ENCODE measurements at places on chromosomes 12 and 14.

DNA sequence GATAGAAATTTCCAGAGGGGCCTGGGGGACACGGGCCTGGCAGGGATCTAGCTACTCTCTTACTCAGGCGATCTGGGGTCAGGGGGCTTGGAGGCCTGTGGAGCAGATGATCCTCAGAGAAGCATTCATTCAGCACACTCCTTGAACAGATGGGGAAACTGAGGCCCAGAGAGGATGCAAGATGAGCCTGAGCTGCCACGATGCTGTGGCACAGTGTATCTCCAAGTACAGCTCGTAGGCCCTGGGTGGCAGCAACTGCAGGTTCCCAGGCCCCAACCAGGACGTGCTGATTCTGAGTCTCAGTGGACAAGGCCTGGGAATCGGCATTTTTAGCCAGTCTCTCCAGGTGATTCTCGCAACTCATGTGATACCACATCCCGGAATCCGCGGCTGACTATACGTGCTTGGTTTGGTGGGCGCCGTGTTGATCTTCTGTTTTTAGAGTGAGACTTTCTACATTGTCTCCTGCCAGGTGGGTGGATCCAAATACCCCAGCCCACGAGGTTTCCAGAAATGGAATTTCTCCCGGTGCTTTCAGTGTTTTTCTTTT, 22.5 kb downstream of the ADGRD1 start:
- DNase-seq, result no peak

DNA sequence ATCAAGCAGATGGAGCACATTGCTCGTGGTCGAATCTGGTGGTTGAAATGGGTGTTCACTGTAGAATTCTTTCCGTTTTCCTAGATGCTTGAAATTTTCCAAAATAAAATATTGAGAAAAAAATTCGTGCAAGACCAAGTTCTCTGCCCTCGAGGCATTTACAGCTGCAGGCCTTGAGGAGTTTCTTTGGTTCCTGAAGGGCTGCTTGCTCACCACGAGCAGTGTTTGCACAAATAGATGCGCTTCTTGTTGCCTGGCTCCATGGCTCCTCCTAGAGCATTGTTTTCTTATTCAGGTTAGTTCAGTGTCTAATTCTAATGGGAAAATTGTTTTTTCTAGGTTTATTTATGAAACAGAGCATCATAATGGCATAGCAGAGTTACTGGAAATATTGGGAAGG, 74.5 kb upstream of the DYNC1H1 start:
- no peak for DNase-seq

DNA sequence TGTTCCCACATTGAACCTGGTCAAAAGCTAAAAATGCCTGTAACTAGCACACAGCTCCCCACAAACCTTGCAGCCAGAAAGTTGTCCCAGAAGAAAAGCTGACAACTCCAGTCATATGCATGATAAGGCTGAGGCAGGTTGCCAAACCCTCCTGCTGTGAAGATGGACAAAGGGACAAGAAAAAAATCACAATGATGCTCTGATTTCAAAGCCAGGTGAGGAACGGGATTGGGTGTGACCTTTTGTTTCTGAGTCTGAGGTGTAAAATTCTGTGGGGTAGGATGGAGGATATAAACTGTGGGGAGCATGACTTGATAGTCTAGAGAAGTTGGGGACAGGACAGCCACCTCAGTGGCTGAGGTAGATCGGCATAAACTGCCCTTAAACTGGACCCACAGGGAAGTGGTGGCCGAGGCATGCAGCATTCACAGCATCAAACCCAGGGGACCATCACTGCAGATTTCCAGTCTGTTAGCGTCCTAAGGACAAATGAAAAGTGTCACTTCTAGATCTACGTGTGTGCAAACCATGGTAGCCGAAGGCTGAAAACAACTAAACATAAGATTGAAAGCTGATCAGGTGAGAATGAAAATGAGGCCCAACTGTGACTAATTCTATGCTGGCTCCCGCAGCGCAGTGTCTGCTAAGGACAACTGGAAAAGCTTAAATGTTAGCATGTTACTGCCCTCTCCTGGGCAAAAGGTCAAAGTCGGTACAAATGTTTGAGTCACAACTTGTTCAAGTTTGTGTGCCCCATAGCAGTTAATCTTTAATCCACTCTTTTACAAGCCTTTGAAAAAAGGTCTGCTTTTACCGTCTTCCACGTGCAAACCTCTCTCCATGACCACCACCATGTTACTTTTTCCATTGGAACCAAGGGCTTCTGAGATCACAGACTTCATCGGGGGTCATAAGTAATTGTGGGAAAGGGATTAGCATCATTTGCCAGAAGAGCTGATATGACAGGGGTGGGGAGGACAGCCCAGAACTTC, 39.8 kb downstream of the GRIN2B start:
- peak; percentile 26 for DNase-seq

- DNase-seq, result no peak
Measured at GRCh38 chr12:50201987-50202521, 34.9 kb upstream of the CERS5 start.

GRCh38 chr12:107402041-107403022, 283.3 kb upstream of the PWP1 start:
- no peak for DNase-seq

DNA sequence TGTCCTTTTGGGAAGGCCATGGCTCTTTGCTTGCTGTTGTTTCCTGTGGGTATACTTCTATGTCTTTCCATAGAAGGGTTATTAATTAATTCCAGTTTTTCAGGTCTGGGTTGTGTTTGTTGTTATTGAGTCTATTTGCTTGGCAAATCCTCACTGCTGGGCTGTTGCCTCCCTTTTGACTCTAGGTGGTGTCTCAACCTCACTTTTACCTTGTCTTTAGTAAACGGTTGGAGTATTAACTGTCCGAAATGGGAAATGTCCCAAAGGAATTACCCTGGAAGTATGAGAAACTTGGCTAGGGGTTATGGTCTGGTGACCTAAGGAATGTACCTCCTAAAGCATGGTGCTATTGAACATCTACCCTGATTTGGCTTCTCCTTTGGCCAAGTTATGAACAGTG, 16.7 kb downstream of the PRH1 start:
- DNase-seq, result no peak

DNA sequence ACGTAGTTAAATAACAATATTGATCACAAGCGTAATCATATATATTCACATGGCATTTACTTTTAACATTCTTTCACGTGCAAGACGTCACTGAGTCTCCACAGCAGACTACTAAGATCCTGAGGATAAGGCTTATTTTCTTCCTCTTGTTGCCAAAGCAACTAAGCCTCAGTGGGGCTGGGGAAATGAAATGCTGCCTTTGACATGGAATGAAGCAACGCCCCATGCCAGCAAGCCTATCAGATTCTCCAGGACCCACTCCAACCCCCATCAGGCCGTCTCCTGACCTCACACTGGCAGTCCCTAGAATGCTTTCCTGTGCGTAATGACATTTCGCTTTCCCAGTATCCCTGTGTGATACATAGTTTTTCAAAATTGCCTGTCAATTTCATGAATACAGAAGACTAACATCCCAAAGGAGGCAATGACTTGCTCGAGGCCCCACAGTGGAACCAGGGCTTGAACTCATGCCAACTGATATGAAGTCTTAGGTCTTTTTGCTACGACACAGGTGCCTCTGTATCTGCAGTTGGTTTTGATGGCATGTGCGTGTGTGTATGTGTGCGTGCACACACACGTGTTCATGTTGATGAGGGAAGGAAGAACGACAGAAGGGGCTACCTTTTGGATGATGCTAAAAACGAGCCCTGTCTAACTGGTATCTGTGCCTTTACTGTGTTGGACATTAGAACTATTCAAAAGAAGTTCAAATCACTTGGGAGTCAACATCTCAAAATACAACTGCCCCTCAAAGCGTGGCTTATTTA, 239.1 kb downstream of the VRK1 start:
- no peak for DNase-seq

- DNase-seq, result no peak
Measured at GRCh38 chr12:9363145-9363544, 154.9 kb upstream of the PZP start.

DNA sequence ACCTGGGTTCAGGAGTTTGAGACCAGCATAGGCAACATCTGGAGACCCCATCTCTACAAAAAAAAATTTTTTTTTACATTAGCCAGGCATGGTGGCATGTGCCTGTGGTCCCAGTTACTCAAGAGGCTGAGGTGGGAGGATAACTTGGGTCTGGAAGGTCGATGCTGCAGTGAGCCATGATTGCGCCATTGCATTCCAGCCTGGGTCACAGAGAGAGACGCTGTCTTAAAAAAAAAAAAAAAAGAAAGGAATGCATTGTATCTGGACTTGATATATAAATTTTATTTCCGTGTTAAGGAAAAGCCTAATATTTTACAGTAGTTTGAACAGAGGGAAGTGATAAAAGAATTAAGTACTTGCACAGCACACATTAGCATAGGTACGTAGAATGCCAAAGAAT, 97.2 kb downstream of the ZC3H14 start:
- DNase-seq, result no peak

- DNase-seq, result no peak
Measured at GRCh38 chr14:74468513-74468912, 24.6 kb downstream of the NPC2 start.

- DNase-seq, result no peak
Measured at GRCh38 chr12:66497008-66497897, 181.6 kb downstream of the GRIP1 start.

GRCh38 chr12:6068227-6068626, 56.2 kb downstream of the VWF start:
- DNase-seq, result no peak

DNA sequence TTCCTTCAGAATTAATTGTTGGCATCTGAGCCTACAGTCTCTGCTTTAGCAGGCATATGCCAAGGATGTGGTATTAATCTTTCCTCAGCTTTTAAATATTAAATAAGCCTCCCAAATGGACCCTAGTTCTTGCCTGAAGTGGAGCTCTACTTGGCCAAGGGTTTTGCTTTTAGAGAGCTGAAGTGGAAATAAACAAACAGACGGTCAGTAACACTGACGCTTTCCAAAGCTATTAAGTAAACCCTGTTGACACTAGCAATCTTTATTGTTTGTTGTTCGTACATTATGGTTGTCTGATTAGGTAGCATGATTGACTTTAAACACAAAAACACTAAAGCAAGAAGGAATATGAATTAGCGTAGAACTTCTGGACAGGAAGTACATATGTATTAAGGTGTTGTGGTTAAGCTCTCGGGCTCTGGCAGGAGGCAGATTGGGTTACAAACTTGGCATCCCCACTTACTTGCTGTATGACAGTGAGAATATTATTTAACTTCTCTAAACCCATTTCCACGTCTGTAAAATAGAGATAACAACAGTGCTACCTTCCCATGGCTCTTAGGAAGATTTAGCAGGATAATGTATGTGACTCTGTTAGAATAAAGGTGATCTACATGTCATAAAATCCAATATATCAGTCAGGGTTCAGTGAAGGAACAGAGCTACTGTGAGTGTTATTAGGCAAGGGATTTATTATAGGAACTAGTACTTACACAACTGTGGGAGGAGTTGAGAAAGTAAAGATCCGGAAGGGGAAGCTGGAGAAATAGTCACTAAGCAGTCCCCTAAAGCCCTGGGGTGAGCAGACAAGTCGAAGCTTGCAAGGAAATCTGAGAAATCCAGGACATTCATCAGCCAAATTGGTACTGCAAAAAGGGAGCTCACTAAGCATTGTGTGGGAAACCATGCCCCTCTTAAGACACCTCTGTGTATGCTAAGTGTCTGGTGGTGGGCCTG, 92.2 kb upstream of the ATF7IP start:
- DNase-seq, result no peak

DNA sequence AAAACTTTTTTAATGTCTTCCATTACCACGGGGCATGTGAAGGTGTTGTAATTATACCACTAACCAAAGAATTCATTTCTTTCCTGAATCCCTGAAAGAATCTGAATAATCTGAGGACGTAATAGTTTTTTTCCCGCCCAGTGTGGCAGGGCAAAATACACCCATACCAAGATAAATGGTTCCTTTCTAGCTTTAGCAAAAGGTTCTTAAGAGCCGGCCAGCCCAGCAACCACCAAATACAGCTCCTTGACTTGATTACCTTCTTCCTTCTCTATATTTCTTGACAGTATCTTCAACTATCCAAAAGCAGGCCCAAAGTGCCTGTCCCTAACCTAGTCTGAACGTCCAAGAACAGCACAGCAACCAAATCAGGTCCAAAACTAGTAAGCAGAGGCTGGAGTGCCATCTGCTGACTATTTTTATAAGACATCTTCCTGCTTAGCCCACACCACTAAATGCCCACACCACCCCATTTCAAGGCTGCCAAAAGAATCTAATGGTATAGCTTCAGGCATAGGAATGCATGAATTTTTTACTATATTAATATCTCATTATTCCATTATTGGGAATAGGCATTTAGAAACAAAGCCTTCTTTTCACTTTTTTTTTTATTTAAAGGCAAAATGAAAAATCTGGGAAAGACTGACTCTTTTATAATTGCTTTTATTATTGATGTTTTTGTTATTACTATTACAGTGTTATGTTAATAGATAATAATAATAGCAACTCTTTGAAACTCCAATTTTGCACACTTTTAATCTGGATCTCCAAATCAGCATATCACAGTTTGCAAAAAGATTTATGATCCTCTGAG, 524.4 kb downstream of the MED13L start:
- DNase-seq, result no peak

DNA sequence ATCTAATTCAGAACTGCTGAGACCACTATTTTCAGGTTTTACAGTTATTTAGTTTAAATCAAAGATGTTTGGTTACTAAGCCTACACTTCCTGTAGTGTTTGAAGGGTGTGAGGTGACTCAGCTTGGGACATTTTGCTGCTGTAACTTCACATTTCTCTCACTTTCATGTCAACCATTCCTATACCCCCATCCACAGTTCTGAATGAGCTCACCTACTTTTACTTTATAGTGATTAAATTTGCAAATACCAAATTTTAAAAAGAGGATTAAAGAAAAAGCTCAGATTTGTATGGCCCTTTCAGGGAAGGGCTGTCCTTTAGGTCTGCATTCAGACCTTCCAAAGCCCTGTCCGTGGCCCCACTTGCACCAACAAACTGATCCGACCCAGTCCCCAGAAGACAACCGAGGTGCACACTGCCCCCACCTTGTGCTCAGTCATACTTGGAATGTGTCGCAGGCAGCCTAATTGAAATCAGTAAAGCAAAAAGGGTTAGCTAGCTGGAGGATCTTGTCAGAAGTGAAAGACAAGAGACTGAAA, 174.4 kb downstream of the MON2 start:
- no peak for DNase-seq

- no peak for DNase-seq
Measured at GRCh38 chr12:7047306-7047705, 13.2 kb upstream of the C1S start.

DNA sequence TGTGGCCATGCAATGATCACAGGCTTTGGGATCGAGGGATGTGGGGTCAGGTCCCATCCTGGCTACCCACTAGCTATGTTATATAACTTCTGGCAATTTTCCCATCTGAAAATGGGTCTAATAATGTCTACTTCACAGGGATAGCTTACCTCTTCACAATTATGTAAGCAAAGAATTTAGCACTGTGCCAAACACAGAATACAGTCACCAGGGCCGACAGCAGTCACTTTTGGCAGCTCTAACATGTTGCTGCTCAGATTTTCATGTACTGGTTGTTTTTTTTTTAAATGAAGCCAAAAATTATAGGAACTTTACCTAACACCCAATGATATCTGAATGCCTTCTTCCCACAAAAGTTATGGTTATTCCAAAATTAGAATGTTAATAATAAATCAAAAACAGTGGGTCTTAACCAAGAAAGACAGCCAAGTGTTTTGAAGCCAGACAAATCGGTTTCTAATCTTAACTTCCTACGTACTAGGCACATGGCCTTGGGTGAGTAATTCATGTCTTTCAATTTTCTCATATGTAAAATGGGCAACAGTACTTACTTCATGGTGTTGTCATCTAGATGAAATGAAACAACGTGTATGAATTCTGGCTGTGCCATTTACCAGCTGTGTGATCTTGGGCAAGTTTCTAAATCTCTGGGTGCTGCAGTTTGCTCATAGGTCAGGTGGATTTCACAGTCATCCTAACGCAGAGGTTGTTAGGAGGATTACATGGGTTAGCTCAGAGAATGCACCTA, 13.0 kb upstream of the PCED1B start:
- DNase-seq, result no peak
